SIG-M5 (cell line): ENCODE measurements at places on chromosomes 16 and 17.

DNA sequence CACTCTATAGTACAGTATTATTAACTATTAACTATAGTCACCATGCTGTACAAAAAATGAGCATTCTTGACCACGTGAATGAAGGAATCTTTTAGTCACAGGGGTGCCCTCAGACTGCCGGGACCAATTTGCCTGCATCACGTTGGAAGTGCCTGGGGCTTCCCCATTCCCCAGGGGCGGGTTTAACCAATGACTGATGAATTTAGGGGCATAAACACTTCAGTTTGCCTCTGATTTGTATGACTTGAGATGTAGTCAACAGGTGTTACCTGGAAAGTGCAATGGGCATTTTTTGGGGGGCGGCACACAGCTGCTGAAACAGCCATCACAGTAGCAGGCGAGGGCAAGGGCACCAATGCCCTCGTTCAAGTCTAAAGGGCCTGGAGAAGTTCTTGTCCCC lies 8.7 kb upstream of the PYY start:
- DNase-seq = no peak

DNA sequence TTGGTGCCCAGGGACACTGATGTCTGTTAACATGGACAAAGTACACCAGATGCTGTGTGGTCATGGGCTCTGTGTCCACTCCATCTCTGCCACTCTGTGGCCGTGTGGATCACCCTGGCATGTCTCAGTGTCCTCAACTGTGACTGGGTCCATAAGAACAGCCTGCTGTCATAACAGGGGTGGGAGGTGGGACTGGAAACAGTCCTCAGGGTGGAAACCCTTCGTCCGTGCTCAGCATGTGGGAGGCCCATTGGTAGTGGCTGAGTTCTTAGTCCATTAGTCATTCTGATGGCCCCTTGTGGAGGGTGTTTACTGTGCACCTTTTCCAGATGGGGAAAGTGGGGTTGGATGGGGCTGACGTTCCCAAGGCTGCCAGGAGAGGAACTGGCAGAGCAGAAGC lies 12.8 kb downstream of the FLYWCH2 start:
- no peak for DNase-seq

DNA sequence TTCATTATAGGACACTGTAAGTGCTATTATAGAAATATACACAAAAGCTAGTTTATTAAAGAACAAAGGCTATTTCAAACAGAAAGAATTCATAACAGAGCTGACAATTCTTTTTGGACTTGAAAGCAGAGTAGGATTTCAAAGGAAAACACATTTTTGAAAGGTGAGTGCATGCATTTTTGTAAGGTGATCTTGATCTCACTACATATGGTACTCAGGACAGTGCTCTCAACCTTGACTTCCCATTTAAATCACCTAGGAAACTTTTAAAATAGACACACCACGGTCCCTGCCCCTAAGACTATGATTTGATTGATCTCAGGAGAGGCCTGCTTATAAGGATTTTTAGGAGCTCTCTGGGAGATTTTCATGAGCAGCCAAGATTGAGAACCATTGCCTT lies 1362.0 kb downstream of the CDH8 start:
- DNase-seq = no peak

DNA sequence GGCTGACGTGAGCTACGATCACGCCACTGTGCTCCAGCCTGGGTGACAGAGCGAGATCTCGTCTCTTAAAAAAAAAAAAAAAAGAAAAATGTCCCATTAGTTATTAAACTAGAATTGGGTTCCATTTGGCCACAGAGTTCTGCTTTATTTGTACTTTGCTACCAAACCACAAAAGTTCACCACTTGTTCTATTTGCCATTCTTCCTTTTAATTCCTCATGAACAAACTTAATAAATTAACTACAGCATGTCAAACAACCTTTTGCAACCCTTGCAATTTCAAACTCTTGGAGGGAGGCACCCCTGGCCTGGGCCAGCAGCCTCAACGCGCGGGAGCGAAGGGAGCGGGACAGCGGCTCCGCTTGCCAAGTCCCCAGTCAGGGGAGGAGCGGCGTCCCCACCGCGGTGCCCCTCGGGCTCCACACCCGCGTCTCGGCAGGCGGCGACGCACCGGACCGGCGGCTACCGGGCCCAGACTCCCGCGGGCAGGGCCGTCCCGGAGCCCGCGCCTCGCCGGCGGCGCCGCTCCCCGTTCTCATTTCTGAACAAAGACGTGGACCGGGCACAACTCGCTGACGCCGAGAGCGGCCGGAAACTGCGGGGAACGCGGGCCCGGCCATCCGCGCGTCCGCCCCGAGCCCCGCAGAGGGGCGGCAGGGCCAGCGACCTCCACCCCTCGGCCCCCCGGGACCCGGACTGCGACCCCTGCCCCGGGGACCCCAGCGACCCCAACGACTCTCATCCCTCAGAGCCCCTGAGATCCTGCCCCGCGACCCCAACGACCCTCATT lies 775 bp downstream of the CYTH1 start:
- DNase-seq = no peak

- no peak for DNase-seq
These were observed at the start of gene EPX for GRCh38 chr17:58192612-58193011. Gene EPX (plus strand): TSS chr17:58192726. CDS start chr17:58192847, 121 bp downstream.

- no peak for DNase-seq
These were observed 556.9 kb upstream of the CDH5 start for GRCh38 chr16:65809627-65810026.

DNA sequence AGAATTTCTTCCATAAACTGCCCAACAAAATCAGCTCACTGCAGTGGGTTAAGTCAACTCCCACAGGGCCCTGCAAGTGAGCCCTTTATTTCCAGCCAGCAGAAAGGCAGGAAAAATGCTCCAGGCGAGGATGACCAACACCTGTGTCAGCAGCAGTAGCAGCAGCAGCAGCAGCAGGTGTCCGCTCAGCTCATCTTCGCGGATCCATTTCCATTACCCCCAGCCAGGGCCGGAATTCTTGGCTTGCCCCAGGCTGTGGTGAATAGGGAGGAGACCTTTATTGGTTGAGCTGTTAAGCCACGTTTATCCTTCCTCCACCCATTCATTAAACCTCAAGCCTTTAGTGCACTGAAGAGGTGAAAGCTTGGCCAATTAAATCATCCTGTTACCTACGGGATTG lies 46.2 kb downstream of the MARCHF10 start:
- no peak for DNase-seq

DNA sequence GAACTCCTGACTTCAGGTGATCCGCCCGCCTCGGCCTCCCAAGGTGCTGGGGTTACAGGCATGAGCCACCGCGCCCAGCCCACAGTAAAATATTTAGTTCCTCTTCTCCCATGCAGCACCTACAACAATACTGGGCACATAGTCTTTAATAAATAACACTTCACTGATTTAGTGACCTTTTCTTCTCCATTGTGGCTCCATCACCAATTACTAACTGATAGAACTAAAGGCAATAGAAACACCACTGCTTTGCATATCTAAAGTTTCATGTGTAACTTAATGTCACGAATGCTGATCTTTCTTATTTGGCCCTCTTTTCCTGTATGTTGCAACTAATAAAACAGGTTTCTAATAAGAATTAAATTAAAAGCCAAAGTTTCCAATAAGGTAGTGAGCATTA lies 38.9 kb downstream of the TRIM37 start:
- DNase-seq = no peak

DNA sequence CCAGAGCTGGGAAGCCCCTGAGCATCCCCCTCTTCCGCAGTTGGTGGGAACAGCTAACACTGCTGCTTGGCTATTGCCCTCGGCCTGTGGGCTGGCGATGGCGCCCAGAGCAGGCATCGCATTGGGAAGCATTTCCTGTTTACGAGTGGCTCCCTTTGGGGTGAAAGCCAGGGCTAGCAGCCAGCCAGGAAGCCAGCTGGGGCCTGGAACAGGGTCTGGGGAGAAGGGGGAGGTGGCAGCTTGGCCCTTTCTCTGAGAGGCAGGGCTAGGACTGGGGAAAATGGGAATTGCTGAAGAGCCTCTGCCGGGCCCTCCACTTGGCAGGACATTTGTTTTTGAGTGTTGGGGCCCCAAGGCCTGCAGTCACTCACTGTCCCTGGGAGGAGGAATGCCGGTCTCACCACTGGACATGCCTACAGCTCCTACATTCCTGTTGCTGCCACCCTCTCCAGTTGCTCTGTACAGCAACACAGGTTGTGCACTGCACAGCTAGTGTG lies 2.4 kb upstream of the MTSS2 start:
- no peak for DNase-seq
